ENCODE measurements at places on chromosomes 3 and 15. TPM values are rescaled to one million over a fixed set of nuclear protein-coding genes. Genes with fewer than 3 reads are reported as not detected.

DNA sequence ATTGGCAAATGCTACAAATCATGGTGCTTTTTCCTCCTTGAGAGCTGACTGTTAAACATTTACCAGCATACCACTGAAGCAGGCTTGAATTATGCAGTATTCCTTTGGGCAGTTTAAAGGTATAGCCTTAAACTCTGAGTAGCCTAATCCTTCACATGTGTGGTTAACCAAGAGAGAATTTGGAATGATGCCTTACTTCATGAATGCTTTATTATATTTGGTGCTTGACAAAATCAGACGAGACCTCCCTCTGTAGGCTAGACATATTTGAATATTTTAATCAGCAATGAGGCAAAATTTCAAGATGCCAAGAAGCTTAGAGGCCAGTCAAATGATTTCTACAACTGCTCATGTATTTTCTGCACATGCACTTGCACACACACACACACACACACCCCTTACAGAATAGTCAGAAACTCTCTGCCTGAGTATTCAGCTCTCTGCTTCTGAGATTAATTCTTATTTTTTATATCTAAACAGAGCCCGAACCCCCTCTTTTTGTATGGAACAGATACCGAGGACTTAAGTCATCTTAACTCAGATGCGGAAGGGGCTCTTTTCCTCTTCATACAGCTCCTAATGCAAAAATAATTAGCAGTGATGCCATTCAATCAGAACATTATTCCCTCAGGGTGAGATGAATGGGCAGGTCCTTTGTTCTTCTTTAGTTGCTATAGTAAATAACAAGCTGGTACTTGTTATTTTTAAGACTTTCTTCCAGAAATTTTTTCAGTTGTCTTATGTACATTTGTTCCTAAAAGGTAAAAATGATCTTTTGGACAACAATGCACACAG is 195.5 kb upstream of the TMC3 start:
- DNase-seq = no peak

DNA sequence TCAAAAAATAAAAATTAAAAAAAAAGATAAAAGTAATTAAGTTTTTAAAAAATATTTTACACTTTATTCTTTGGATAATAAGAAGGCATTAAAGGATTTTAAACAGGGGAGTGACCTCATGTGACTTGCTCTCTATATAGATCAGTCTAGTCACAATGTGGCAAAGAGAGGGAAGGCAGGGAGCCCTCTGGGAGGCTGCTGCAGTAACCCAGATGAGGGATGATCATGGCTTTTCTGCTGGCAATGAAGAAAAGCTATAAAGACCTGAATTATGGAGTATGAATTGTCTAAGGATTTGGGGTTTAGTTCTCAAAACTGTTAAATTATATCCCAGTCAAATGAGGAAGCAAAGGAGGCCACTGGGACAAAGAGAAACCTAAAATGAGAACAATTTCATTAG is 58.1 kb downstream of the SUMF1 start:
- no peak for DNase-seq

- DNase-seq = no peak
These were observed 87.9 kb upstream of the MEF2A start for GRCh38 chr15:99477791-99478471.

DNA sequence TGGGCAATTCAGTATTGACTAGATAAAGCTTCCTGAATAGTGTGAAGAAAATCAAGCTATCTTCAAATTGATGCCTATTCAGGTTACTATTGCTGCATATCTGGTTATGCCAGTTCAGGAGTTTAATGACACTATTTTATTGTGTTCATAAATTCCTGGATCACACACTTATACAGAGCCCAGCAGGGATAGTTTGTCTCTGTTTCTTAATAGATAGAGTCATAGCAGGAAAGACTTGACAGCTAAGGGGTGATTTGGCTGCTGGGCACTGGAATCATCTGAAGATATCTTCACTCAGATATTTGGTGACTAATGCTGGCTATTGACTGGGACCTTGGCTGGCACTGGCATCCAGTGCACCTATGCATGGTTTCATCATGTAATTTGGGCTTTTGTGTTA is 187.8 kb downstream of the PYDC2 start:
- DNase-seq = no peak

- no peak for DNase-seq
These were observed 363.4 kb downstream of the RBMS3 start for GRCh38 chr3:29644261-29644660.

DNA sequence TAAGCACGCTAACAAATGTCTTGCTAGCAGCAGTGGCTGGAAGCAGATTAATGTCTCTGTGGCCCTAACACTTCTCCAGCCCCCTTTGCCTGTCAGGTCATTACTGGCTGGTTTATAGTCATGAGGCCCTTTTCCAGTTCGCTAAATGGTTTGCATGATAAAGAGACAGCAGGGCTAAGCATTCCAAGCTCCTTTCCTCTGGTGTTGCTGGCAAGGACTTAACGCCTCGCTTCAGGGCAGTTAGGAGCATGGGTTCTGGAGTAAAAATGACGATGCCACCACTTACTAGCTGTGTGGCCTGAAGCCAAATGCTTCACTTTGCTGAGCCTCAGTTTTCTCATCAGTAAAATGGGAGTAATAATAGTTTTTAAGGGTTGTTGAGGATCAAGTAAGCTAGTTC is 185.9 kb downstream of the MEGF11 start:
- no peak for DNase-seq

DNA sequence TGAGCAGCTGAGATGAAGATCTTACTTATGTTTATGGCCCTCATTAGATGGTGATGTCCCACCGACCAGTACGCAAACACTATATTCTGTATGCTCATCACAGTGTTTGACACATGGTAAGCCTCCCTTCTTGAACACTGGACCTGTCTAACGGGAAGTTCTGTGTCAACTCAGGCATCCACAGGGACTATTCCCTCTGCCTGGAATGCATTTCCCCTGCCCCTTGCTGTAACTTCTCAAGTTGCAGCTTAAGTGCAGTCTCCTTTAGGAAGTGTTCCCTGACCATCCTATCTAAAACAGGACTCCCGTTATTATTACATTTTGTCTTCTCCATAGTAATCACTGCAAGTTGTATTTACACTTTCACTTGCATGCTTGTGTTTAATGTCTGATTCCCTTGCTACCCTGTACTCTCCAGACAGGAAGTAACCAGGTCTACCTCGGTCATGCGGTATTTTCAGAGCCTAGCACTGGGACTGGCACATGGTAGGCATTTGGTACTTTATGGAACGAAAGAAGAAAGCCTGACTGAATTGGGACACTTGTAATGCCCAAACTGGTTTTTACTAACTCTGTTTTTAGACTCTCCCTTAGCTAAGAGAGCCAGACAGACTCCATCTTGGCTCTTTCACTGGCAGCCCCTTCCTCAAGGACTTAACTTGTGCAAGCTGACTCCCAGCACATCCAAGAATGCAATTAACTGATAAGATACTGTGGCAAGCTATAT is 8.7 kb downstream of the DET1 start:
- DNase-seq = no peak

DNA sequence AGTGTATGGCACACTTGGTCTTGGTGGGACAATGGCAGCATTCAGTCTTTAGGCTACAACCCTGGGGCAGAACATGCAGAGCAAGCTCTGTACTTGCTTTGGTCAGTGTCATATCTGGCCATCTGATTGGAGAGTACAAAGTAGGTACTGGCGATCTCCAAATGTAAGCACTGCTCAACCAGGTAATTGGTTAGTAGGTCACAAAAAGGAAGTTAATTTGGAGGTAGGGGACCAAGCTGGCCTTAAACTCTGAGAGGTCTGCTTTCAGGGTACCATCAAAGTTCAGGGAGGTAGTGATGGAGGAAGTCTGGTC is 3.3 kb upstream of the ABHD5 start:
- DNase-seq = no peak

- DNase-seq = no peak
These were observed 255.3 kb upstream of the SLITRK3 start for GRCh38 chr3:165451371-165452070.

DNA sequence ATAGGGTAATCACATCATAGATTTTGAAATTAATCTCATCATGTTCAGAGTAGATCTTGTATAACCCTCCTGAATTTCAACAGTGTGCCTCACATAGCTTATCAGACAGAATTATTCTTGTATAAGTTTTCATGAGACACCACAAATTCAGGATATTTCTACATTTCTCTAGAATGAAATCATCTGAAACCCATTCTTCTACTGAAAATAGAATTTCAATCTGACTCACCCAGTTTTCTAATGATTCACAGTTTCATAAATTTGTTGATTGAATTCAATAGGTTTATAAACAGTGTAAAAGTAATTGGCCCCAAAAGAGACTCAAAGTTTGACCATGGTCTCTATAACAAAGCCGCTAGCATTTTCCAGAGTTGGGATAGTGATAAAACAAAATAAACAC is 1082.6 kb upstream of the EPHA6 start:
- DNase-seq = no peak

GRCh38 chr15:22253676-22254408 is 173.5 kb downstream of the OR4M2 start:
- no peak for DNase-seq

GRCh38 chr3:60669636-60670035 is 581.6 kb downstream of the FHIT start:
- no peak for DNase-seq

GRCh38 chr15:31489281-31489680 is 162.6 kb downstream of the KLF13 start:
- DNase-seq = no peak

DNA sequence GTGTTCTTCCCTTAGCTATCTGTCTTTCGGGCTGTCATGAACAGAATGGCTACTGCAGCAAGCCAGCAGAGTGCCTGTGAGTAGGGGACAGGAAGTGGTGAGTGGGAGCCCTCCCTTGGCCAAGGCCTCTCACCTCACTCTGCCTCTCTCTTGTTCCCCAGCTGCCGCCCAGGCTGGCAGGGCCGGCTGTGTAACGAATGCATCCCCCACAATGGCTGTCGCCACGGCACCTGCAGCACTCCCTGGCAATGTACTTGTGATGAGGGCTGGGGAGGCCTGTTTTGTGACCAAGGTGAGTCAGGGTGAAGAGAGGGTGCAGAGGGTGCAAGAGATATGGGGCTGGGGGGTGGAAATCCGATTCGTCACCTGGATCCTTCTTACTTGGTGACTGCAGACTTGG is 3.0 kb downstream of the DLL4 start:
- DNase-seq = peak; percentile 37

DNA sequence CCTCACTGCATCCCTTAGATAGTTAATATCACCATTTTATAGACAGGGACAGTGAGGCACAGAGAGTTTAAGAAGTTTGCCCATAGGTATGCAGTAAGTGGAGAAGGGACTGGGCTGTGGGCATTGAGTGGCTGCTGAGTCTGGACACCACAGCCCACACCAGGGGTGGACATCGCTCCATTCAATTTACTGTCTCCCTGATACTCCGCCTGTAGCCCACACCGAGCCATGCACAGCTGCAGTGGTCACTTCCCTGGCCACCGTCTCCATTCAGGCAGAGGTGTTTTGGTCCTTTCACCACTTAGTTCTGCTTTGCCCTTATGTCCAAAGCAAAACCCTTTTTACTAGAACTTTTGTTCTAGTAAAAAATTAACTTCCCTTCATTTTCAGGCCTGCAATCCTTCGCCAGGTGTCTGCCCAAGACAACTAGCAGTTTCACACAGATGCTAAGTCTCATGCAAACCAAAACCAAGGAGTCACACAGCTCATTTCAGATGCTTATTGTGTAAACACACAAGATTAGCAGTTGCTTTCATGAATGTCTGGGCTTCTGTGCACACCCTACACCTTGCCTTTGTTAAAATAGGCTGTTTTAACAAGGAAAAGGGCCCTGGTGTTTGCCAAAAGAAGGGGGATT is 30.1 kb downstream of the ZNF35 start:
- no peak for DNase-seq

Gene FRMD4B
- total RNA-seq = 17.7 TPM

Gene POPDC2
- 0.06 TPM for total RNA-seq

Gene GMNC
- total RNA-seq = 0.55 TPM

Gene CPLX3
- not detected for total RNA-seq

Gene MITF
- total RNA-seq = 116 TPM

Gene LAMB2
- 175 TPM for total RNA-seq

Gene CDHR4
- not detected for total RNA-seq

Gene RBSN
- 21.7 TPM for total RNA-seq
